ENCODE measurements at places on chromosomes 2 and 18. TPM values are rescaled to one million over a fixed set of nuclear protein-coding genes. Genes with fewer than 3 reads are reported as not detected.

DNA sequence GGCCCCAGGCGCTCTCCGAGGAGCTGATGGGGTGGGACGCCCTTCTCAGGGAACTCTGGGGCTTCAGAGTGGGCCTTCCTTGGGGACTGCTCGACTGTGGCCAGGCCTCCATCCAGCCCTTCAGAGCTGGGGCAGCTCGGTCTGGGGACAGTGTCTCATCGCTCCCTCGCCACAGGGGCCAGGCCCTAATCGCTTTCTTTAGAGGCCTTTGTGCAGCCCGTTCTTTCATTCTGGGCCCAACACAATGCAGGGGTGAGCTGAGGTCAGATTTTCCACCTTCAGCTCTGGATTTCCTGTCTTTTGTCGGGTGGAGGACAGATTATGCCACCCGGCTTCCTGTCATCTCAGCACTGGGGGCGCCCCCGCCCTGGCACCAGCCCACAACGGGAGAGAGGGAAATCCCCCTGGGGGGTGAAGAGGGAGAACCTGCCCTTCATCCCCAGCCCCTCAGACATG, 25.2 kb downstream of the MYCN start:
- DNase-seq: peak; percentile 25
- H3K27ac ChIP-seq: peak overlapping the region; percentile 19
- H3K27me3 ChIP-seq: no peaks in the 10 kb centered on the region
- H3K4me1 ChIP-seq: peaks cover 33% of the 10 kb centered on the region
- H3K36me3 ChIP-seq: no peaks in the 10 kb centered on the region

GRCh38 chr2:240135706-240136012, 446 bp downstream of the COPS9 start:
- H3K36me3 ChIP-seq: peaks cover 32% of the 10 kb centered on the region
- no peak for DNase-seq
- H3K4me3 ChIP-seq: peak overlapping the region; percentile 90
- no peaks in the 10 kb centered on the region for H3K27me3 ChIP-seq
- peak overlapping the region; percentile 67 for H3K27ac ChIP-seq
- peaks cover 32% of the 10 kb centered on the region for H3K4me1 ChIP-seq

- H3K27me3 ChIP-seq: peaks cover 40% of the 10 kb centered on the region
- H3K27ac ChIP-seq: no peak overlapping the region
- no peak overlapping the region for H3K4me3 ChIP-seq
- H3K36me3 ChIP-seq: no peaks in the 10 kb centered on the region
- H3K4me1 ChIP-seq: peaks cover 5% of the 10 kb centered on the region
- DNase-seq: peak; percentile 0
These were observed 58.0 kb downstream of the FAM168B start for GRCh38 chr2:131035112-131035825.

GRCh38 chr2:72431737-72432136, 284.1 kb upstream of the CYP26B1 start:
- DNase-seq: no peak
- H3K27me3 ChIP-seq: no peaks in the 10 kb centered on the region
- H3K4me3 ChIP-seq: no peak overlapping the region
- peaks cover 6% of the 10 kb centered on the region for H3K36me3 ChIP-seq
- H3K27ac ChIP-seq: no peak overlapping the region

GRCh38 chr2:163856941-163857340, 121.1 kb upstream of the FIGN start:
- no peaks in the 10 kb centered on the region for H3K4me1 ChIP-seq
- DNase-seq: no peak

- peaks cover 17% of the 10 kb centered on the region for H3K4me1 ChIP-seq
- no peaks in the 10 kb centered on the region for H3K27me3 ChIP-seq
- no peak for DNase-seq
- no peak overlapping the region for H3K4me3 ChIP-seq
- no peaks in the 10 kb centered on the region for H3K36me3 ChIP-seq
- no peak overlapping the region for H3K27ac ChIP-seq
These were observed 209.1 kb downstream of the TNS1 start for GRCh38 chr2:217793566-217794132.

GRCh38 chr2:2641541-2642410, 310.7 kb upstream of the MYT1L start:
- H3K27ac ChIP-seq: no peak overlapping the region
- H3K4me1 ChIP-seq: peaks cover 7% of the 10 kb centered on the region
- no peak overlapping the region for H3K4me3 ChIP-seq
- no peaks in the 10 kb centered on the region for H3K27me3 ChIP-seq
- H3K36me3 ChIP-seq: no peaks in the 10 kb centered on the region
- no peak for DNase-seq

The GLB1L gene
- 7.3 TPM for total RNA-seq

The BMP10 gene
- 0.18 TPM for total RNA-seq

The ALKAL2 gene
- total RNA-seq: not detected

The SOCS6 gene
- total RNA-seq: 2.1 TPM

Measured in activated CD4-positive, alpha-beta memory T cell treated with anti-CD3 and anti-CD28 coated beads, Interleukin-2, amount 10 ng/mL, durations not matched to agents 7 days and 5 days (primary cell).